Activated CD4-positive, alpha-beta T cell treated with anti-CD3 and anti-CD28 coated beads for 24 hours (primary cell): ENCODE measurements at places on chromosomes 6 and 20.

- no peak for DNase-seq
These were observed 21.1 kb downstream of the TCFL5 start for GRCh38 chr20:62840244-62841197.

GRCh38 chr6:170063851-170064602 is 226.9 kb downstream of the DLL1 start:
- no peak for DNase-seq

GRCh38 chr20:26216025-26216424 is 519.4 kb upstream of the ZNF337 start:
- no peak for DNase-seq

DNA sequence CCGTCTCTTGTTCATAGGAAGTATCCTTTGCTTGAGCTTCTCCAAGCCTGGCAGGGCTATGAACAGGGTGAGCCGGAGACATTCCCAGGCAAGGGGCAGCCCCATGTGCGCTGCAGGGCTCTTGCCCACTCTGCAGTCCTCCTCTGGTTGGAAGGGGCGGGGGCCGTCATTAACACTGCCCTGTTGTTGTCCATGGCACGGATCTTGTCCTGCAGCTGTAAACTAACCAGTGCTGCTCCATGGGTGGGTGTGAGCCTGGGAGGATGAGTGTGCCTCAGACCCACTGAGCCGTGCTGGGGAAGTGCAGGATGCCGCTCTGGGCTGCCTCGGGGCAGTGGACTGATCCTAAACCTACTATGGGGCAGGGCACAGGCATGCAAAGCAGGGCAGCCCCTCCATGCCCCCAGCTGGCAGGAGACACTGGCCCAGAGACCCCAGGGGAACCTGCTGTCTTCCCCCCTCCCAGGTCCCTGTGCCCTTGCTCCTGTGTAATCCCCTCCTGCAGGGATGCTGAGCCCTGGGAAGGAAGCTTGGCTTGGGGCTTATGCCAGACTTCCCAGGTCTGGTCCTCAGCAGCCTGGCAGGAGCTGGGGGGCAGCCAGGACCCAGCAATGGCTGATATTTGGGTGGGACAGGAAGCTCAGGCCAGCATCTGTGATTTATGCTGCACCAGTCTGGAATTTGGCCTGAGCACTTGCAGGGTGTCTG is 8.5 kb downstream of the EBF4 start:
- no peak for DNase-seq

DNA sequence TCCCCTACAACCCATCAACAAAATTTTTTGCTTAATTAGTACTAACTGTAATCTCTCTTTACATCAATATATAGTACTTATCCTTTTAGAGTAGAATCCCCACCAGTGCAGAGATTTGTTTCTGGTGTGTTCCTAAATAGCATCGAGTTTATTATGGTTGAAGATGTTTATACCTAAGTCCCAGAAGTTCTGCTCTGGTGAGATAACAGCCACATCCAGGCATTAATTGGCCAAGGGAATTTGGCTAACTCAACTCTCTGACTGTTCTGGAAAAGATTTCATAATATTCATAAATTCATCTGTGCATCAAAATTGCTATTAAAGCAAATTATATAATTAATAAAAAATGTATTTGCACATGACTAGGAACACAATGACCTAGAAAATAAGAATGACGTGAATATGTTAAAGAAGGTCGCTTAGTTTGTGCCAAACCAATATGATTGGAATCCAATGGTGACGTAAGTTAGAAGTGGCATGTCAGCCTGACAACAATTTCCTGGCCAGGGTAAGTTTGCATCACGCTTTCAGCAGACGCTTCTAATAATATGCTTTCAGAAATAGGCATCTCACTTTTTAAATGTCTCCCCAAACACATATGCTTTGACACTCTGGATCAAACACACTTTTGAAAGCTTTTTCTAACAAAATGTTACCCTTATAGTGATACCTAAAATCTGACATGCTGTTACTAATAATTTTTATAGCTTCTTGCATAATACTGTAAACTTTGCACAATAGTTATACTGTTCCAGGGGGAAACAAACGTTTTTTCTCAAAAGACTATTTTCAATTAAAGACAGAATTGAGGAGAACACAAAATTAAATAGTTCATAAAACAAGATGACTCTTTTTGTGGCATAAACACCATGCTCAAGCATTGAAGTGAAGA is 236.7 kb downstream of the TENT5A start:
- no peak for DNase-seq

DNA sequence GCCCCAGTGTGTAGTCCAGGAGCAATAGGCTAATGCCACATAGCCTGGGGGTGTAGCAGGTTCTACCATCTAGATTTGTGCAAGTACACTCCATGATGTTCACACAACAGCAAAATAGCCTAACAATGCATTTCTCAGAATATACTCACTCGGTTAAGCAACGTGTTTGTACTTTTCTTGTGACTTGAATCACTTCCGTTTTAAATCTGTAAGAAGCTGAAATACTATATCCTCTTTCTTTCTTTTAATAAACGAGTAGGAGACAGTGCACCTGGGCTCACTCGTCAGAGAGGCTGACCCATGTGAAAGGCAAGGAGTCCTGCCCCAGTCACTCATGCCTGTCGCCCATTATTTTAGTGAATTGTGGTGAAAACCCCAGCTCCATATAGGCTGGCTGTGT is 201.6 kb downstream of the FOXA2 start:
- DNase-seq: no peak

DNA sequence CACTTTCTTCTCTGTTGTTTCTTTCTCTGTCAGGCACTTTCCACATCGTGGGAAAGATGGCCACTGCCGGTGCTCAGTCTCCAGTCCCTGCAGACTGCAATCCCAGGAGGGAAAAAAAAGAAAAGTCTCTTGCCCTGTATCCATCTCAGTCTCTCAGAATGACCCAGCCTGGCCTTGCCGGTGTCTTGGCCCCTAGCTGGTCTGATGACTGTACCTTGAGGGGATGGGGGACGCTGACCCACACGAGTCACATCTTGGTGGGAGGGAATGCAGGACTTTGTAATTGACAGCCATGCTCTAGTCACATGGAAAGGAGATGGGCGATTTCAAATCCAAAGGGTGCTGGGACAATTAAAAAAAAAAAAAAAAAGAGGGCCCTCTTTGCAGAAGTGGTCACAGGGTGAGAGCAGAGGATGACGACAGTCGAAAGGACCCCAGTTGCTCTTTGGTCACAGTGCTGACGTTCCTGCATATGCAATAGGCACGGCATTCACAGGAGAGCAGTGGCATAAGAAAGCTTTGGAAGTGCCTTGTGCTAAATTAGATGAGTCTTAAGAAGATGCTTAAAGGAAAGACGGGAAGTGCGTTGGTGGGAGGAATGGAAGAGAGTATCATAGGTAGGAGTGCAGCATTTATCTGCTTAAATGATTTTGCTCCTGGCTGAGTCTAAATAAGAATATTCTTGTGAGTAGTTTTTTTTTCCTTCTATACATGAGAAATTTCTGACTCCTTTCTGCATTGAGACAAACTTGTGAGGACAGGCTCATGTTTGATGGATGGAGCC is 63.9 kb upstream of the AKAP12 start:
- DNase-seq: no peak

DNA sequence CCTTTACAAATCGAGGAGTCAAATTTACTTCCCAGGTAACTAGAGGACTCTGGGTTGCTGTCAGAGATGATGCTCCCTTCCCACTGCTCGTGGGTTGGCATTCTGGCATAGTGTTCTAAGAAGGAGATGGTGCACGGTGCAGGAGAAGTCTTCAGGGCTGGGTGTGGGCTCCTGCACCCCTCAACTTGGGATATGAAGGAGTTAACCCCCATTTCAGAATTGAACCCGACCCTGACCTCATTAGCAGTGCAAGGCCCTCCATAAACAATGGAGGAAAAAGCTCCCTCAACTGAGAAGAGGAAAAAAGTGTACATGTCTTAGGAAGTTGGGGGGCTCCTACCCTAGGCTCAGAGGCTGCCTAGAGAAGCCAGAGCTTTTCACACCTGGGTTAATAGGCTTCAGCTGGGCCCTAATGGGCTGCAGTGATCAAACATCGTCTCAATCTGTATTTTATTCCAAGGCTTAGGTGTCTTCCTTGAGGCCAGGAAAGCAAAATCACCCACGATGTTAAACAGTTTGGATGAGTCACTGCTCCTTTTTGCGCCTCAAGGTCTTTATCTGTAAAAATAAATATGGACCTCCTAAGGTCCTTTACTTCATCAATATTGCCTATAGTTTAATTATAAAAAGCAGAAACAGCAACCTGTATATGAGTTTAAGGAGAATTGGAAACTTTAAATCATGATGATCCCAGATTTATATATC is 29.4 kb downstream of the TFAP2B start:
- no peak for DNase-seq

GRCh38 chr6:74409447-74409846 is 713.4 kb downstream of the CD109 start:
- DNase-seq: no peak

GRCh38 chr6:17863901-17864754 is 123.3 kb downstream of the KIF13A start:
- DNase-seq: no peak

GRCh38 chr6:158324136-158324535 is 11.9 kb downstream of the TULP4 start:
- DNase-seq: no peak

DNA sequence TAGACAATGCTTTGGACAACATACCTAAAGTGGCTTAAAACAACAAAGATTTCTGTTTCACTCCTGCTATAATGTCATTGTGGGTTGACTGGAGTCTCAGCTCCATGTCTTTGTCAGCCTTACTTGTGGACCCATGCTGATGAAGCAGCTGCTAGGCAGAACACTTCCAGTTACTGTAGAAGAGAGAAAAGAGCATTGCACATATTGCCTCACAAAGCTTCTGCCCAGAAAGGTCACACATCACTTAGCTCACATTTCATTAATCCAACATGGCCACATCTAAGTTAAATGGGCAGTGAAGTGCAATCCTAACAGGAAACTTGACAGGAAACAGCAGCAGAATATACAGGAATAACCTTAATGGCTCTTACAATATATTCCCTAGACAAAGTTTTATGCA is 480.5 kb upstream of the HTR1E start:
- no peak for DNase-seq

GRCh38 chr20:14950633-14951032 is 613.2 kb upstream of the FLRT3 start:
- DNase-seq: no peak

- DNase-seq: no peak
These were observed 74.4 kb upstream of the PDE10A start for GRCh38 chr6:165737396-165737795.

- DNase-seq: no peak
These were observed 227.3 kb downstream of the ERMARD start for GRCh38 chr6:169978615-169979161.

GRCh38 chr6:134657751-134658527 is 292.0 kb downstream of the ALDH8A1 start:
- DNase-seq: no peak

GRCh38 chr6:144334150-144334708 is 49.1 kb downstream of the UTRN start:
- DNase-seq: peak; percentile 32

DNA sequence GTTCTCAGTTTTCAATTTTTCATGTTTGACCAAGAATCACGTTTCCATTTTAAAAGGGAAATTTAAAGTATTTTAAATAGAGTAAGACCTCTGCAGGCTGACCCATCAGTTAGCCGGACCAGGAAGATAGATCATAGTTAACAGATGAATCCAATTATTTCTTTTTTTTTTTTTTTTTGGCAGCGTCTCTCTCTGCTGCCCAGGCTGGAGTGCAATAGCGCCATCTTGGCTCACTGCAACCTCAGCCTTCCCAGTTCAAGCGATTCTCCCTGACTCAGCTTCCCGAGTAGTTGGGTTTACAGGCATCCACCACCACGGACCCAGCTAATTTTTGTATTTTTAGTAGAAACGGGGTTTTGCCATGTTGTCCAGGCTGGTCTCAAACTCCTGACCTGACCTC is 256.7 kb upstream of the CNR1 start:
- DNase-seq: no peak

- no peak for DNase-seq
These were observed 92.6 kb upstream of the CLVS2 start for GRCh38 chr6:122903266-122903915.

- DNase-seq: peak; percentile 13
These were observed 27.4 kb upstream of the MAPRE1 start for GRCh38 chr20:32792316-32792715.

DNA sequence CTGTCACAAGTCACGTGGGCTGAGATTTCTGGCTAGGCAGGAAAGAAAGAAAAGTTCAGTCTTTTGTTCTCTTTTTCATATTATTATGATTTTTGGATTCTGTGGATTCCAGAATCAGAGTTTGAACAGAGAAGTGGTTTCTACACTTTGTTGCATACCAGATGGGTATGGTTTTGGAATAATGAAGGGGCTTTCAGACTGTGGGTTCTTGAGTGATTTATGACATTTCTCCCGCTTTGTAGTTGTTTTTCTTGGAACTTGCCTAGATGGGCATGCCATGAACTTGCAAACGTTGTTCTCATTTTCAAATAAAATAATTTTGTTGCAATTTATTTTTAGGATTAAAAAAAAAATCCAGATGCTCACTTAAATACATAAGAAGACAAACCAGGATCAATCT is 34.4 kb downstream of the CBFA2T2 start:
- DNase-seq: no peak

DNA sequence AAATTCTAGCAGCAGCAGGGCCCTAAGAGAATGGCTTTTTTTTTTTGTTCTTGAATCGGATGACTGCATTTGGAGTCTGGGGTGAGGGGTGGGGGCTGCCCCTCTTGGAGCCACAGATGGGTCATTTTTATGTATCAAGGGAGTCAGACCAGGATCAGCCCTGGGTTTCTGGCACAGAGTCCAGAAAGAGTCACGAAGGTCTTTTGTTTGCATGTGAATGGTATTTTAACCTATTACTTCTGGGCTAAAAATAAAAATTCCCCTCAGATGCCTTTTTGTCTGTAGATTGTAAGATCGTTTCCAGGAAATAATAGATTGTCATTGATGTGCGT is 72.5 kb downstream of the PHACTR3 start:
- DNase-seq: no peak

DNA sequence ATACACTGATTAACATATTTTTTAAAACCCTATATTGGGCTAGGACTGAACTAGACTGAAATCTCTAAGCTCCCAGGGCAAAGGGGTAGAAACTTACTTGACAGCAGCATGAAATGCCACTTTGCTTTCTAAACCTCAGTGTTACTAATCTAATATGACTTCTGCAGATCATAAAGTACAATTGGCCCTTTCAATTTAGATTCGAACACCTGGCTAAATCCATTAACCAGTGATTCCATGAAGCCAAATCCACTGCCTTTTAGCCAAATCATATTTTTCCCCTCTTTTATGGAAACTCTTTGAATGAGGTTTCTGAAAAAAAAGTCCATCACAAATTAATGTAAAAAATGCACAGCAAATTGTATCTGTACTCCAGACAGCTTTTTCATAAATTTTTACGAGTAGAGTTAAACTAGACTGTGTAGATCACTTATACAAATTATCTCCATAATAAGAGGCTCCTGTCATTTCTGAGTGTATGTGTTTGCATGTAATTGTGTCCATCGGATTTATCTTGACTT is 25.7 kb downstream of the EPHA7 start:
- no peak for DNase-seq
